GM12878 (cell line): ENCODE measurements at places on chromosomes 2 and 18.

DNA sequence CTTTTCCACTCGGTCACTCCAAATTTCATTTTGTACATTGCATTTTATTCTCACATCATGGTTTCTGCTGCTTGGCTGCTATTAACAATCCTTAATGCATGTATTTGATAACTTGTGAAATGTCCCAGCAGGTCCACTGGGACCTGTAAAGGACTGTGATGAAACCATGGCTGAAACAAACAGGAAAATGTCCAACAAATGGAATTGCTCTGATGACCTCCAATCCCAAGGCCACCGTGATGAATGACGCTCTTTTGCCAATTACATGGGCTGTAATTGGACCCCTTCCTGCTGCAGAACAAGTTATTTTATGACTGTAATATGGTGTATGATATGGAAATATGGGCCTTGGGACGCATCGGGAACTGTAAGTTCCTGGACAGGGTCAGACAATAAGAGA, 224.2 kb upstream of the CXCR4 start:
- DNase-seq: no peak

DNA sequence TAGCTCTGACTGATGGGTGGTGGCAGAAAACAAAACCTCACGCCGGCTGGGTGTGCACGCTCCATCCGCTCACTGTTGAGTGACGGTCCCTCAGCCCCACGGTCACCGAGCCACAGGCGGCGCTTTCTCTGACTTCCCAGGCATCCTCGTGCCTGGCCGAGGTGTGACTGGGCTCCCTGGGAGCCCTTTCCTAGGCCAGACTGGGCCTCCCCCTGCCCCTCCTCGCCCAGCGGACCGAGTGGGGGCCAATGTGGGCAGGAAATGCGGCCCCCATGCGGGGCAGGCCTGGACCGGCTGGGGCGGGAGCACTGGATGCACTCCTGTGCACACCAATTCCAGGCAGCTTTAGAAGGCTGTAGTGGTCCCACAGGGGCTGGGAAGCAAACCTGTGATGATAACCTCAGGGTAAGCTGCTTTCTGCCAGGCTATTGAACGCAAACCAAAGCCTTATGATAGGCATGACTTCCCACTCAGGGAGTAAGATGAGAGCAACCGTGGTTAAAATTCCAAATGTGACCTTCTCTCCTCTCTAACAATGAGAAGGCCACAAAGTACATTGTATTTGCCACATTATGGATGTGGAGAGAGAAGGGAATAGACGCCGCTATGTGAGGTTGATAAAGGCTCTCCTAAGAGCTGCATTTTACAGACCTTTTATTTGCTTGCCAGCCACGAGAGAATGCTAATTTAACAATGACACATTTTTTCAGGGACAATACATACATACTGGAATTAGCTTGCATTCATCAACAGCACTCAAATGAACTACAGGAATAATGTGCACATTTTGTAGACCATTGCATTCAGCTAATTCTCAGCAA, 83.9 kb upstream of the PGAP1 start:
- no peak for DNase-seq

DNA sequence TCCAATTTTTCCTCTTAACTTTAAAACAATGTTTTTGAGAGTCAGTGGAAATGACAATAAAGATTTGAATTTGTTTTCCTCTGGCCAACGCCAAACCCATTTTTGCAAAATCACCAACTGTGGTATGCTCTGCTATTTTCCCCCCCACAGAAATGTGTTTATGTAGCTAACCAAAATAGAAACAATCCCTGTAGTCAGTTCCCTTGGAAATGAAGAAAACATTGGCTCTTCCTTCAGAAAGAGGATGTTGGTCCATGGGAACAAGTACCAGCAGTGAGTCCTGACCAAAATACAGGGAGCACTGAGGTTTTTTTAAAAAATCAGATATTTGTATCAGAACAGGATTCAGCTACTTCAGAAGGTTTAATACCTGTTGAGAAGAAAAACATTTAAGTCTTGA, 65.3 kb downstream of the SLC40A1 start:
- DNase-seq: no peak

DNA sequence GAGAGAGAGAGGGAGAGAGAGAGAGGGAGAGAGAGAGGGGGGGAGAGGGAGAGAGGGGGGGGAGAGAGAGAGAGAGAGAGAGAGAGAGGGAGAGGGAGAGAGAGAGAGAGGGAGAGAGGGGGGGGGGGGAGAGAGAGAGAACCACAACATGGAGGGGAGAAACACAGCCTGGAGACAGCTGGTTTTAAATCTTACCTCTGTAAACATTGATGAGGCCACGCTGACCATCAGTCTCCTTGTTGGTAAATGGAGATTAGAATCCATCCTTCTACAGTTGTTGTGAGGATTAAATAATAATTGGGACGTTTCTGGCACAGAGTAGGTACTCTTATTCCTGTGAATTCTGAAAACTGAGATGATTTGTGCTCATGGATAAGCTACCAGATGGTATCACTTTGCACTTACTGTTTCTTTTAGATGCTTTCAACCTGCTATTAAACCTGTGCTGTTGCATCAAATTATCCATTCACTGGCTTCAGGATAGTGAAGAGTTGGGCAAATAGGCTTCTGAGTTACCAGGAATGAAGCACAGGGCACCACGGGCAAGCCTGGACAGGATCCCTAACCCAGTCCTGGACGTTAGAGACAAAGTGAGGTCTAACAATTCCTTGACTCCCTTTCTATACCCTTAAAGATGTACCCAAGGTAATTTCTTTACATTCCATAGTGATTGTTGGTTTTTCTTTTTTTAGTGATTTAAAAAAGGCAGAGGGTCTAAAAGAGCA, 318.1 kb downstream of the ZNF521 start:
- no peak for DNase-seq

DNA sequence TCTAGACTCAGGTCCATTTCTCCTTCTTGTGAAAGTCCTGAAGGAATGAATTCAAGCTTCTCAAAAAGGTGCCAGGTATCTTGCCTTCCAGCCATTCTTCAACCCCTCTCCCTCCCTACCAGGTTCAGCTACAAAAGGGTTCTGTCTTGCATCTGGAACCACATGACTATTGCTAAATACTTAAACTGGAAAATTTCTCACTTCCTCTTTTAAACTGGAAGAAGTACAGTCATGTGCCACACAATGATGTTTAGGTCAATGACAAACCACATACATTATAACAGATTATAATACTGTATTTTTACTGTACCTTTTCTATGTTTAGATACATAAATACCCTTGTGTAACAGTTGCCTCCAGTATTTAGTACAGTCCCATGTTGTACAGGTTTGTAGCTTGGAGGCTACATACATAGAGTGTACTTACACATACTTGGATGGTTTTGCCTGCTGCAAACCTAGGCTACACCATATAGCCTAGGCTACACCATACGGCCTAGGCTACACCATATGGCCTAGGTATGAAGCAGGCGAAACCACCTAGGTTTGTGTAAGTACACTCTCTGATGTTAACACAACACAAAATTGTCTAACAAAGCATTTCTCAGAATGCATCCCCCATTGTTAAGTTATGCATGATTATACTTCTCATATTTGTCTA, 142.0 kb upstream of the DNMT3A start:
- DNase-seq: no peak

DNA sequence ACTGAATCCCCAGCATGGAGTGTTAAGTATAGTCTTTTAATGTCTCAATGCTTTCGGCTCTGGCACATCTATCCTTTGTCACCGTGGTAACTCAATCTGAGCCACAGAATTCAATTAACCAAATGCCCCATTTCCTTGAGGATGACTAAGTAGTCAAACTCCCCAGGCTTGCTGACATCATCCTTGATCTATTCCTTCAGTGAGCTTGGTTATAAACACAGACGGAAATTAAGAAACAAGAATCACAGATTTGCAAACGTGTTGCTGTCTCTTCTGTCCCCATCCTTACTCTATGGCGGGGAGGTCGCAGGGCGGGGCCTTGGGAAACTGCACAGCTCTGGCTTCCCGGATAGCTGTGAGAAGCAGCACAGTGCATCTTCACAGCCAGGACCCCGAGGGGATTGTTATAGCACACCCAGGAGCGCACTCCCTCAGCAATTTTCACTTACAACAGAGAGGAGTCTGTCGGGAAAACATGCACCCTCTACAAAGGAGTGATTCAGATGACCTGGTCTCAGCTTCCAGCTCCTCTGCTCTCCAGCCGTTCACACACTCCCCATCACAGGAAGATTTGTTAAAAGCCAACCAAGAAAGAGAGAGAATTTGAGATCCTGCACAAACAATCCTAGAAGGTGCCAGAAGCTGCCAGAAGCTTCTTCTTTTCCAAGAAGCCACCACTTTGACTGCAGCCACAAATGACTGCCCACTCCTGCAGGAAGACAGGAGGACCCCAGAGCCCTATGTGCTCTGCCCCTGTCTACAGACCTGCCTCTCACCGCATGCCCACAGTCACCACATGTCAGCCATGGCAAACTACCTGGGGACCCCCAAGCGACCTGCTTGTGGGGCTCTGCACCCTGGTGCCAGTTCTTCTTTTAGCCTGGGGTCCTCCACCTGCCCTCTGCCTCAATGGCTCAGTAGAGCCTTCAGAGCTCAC, 44.9 kb upstream of the YWHAQ start:
- no peak for DNase-seq

DNA sequence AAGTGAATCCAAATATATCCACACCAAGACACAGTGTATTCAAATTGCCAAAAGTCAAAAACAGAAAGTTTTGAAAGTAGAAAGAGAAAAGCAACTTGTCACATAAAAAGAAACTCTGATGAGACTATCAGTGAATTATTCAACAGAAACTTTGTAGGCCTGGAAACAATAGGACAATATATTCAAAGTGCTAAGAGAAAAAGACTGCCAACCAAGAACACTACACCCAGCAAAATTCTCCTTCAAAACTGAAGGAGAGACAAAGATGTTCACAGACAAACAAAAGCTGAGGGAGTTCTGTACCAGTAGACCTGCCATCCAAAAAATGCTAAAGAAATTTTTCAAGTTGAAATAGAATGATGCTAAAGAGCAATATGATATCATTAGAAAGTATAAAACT, 69.6 kb downstream of the GYPC start:
- no peak for DNase-seq

- DNase-seq: no peak
Measured at GRCh38 chr2:231146665-231147064, 21.8 kb upstream of the HTR2B start.

- DNase-seq: peak; percentile 9
Measured at GRCh38 chr18:54679318-54680149, 88.5 kb downstream of the DYNAP start.

DNA sequence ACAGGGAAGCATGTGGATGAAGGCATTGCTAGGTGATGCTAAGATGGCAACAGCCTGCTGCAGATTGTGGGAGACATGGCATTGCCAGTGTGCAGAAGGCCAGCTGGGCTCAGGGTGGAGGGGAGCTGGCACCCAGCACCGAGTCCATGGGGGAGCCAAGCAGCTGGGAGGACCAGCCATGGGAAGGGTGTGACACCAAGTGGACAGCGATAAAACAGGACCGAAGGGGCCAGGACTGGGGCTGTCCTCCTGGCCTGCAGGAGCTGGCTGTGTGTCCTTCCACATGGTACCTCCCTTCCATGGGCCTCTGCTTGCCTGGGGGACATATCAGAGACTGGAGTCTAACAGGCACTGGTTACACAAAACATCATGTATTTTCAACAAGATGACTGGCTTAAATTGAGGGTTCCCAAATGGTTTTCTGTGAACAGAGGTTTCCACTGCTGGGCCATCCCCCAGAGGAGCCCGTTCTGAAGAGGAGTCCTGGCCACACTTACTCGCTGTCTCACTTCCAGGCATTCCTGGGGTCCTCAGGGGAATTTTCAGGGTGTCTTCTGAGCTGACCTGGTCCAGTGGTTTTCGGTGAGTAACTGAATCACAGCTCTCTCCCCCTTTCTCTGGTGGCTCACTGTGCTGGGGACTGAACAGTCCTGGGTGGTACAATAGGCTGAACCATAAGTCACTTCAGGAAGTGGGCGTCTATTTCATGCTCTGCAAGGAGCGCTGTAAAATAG, 60.4 kb upstream of the TNP1 start:
- DNase-seq: no peak

DNA sequence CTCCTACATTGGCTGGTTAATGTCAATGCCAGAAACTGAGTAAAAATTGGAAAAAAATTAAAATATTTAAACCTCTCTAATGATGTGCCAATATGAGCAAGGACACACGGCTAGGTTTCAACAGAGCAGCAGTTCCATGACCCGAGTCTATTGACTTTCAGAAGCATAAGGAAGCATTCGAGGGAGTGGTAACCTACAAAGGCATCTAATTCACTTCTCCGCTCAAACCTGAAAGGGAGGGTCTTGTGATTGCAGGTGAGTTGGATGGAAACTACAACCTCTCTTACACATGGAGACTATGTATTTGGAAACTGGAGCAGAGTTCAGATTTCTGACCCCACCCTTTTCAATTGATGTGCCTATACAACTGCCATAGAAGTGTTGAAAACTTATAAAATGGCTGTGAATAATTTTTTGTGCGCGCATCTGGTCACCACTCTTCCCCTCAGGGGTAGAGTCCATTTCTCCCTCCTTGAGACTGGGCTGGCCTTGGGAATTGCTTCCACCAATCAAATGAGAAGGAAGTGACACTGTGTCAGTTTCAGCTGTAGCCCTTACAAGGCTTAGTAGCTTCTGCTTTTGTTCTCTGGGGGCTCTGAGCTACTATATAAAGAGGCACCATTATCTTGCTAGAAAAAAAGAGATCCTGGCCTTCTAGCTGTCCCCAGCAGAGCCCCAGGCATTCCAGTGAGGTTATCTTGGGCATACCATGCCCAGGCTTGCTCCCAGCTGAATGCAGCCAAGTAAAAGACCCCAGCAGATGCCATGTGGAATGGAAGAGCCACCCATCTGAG, 278.0 kb downstream of the EPHA4 start:
- no peak for DNase-seq

DNA sequence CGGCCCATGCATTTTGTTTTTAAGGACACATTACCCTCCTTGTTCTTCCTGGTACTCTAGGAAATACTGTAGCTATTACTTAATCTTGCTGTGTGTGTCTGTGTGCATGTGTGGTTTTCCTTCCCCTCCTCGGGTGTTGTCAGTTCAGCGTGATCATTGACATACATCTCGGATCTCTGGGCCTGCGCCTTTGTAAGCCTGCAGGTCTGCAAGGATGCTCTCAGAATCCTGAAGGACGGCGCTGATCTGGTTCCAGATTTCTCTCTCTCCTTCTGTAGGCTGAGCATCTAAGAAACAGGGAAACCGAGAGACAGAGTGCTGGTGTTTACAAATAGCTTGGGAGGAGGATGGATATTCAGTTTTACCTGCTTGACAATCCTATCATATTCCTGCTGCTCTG, 100.2 kb downstream of the CYRIA start:
- DNase-seq: no peak

GRCh38 chr2:86673986-86674670, 46.0 kb upstream of the RMND5A start:
- DNase-seq: no peak

- DNase-seq: no peak
Measured at GRCh38 chr18:23585897-23586248, 433 bp downstream of the NPC1 start.

DNA sequence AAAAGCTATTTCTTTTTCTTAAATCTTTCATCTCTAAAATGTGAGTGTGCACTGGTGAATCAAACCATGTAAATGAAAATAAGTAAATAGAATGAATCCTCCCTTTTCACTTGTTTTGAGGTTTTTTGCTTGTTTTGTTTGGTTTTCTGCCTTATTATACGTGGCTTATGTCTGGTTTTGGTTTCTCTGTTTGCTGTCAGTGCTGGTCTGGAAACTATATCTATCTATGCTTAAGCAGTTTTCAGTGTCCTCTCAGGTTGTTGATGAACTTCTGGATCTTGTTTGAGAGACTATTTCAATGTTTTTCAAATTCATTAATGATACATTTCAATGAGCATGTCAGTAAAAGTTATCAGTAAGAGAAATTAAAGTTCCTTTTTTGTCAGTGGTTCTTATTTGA, 48.1 kb upstream of the TNFRSF11A start:
- DNase-seq: no peak

- DNase-seq: no peak
Measured at GRCh38 chr18:48879008-48879431, 71.7 kb downstream of the SMAD7 start.
